ENCODE measurements at places on chromosomes 16 and 17. TPM values are rescaled to one million over a fixed set of nuclear protein-coding genes. Genes with fewer than 3 reads are reported as not detected.

DNA sequence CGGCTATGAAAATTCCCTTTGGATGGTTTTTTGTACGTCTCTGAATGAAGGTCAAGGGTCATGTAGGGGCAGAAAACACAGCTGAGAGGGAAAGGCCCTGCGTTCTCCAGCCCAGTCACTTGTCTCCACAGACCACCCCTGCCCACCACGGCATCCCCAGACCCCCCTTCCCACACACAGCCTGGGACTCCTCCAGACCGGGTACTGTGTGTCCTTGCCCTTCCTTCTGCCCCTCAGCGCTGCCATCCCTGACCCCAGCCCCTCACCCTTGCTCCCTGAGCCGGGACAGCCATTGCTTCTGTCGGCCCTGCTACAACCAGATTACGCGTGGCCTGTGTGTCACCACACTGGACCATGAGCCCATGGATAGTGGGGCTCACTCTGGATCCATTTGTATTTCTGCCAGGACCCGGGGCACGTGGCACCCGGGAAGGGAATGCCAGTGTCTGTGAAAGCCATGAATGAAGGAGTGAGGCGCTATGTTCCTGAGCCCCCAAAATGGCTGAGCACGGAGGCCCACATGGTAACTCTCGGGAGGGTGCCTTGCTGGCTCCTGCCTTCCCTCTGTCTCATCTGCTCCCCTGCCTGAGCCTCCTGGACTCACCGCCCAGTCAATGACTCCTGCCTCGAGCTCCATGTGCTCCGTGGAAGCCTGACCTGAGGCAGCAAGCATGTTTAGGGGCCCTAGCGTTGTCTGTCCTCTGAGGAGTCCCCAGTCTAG, 139.1 kb upstream of the FOXF1 start:
- DNase-seq = no peak

DNA sequence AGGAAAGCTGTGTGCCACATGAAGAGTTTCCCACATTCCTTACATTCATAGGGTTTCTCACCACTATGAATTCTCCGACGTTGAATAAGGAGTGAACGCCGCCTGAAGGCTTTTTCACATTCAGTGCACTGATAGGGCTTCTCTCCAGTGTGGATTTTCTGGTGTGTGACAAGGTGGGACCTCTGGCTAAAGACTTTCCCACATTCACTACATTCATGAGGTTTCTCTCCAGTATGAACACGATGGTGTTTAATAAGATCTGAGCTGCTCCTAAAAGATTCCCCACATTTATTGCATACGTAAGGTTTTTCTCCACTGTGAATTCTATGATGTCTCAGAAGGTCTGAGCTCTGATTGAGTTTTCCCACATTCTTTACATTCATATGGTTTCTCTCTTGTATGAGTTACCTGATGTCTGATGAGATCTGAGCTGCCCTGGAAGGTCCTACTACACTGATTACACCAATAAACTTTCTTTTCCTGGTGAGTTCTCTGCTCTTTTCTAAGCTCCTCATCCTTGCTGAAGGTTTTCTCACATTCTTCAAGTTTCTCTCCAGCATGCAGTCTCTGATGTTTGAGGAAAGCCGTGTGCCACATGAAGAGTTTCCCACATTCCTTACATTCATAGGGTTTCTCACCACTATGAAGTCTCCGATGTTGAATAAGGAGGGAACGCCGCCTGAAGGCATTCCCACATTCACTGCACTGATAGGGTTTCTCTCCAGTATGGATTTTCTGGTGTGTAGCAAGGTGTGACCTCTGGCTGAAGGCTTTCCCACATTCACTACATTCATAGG, 10.0 kb downstream of the ZNF594 start:
- no peak for DNase-seq

DNA sequence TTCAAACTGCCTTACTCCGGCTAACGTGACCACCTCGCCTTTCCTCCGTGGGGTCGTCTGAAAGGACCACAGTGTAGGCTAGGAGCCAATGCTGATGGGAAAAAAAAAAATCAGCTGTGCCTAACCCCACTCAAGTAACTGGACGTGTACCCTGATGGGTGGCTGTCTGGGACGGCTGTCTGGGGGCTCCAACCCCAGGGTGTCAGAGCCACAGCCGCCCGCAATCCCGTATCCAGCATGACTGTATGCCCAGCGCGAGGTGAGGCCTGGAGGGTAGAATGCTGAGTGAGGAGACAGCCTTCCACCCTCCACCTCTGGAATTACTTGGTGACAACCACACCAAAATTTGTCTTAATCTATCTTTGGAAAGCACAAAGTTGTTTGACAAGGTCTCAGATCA, 2.8 kb downstream of the CSNK1D start:
- DNase-seq = no peak

- DNase-seq = no peak
These were observed 2.3 kb downstream of the TMC6 start for GRCh38 chr17:78125976-78126894.

GRCh38 chr16:8964462-8964861, 756 bp upstream of the USP7 start:
- no peak for DNase-seq

DNA sequence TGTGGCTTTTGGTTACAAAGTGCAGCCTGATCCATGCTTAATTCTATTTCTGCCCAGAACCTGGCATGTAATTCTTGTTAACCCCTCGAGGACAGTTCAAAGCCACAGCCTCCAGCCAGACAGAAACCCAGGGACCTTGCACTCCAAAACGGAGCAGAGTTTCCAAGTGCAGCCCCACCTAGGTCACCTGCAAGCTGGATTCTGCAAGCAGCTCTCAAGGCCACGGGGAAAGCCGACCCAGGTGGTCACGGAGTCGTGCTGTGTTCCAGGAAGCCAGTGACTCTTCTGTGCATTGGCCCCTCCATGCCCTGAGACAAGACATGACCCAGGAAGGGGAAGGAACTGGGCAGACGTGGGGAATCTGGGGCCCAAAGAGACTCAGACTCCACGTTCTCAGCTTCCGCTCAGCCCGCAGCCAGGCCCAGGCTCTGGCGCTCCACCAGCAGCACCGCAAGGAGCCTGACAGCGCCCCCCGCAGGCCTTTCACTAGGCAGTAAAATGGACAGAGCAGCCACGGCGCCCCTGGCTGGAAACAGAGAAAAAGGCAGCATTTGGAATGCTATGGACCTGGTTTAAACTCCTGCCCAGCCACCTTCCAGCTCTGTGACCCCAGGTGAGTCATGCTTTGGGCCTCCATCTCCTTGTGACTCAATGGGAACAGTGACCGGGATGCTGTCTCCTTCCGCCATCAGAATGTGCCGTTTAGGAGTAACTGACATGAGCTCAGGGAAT, 27.3 kb upstream of the GSG1L start:
- no peak for DNase-seq

DNA sequence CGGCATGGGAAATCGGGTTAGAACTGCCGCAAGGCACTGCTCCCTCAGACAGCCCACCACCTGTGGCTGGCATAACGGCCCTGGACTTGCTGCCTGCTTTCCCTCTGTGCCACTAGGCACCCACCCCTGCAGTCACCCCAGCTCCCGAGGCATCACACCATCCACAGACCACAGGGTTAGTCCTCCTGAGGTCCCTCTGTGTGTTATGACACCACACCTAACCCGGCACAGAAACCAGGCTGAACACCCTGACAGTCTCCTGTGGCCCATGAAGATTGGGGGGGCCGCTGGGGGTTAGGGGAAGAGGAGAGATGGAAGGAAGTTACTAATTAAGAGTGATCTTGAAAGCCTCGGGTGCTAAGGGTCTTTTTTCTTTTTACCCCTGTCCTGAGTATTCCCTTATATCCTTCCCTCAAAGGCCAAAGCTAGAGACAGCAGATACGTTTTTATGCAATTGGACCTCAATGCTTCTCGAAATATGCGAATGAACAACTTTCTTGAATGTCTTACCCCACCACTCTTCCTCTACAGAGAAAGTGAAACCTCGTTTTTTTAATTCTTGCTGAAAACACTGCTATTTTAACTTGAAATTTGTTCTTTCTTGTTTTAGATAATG, 7.0 kb downstream of the CYTH1 start:
- DNase-seq = peak; percentile 65

- no peak for DNase-seq
These were observed 24.4 kb upstream of the ABAT start for GRCh38 chr16:8649829-8650554.

DNA sequence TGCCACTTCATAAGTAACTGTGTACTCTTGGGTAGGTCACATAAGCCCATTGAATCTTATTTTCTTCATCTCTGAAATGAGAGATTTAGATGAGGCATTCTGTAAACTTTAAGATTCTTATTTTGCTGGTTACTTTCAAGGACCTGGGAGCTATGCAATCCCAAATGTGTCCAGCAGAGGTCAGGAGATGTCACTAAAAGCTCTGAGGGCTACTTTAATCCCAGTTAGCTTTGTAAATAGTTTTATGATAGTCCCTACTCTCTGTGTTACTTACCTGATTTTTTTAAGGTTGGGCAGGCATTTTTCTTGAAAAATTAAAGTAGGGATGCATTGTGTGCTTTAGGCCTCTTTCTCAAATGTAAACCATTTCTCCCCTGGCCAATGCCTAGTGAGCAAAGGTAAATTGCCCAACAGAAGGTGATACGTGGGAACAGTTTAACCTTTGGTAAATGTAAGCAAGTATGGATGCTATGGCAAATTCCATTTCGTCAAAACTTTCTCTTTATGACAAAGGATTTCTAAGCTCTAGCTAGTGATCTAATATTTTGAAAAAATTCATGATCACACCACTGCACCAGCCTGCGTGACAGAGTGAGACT, 57.1 kb upstream of the WSB1 start:
- peak; percentile 70 for DNase-seq

- no peak for DNase-seq
These were observed 35.8 kb downstream of the MSI2 start for GRCh38 chr17:57292091-57292490.

- no peak for DNase-seq
These were observed 2.2 kb downstream of the MT3 start for GRCh38 chr16:56591377-56592060.

NTN3 gene
- not detected for total RNA-seq

CNTD1 gene
- not detected for total RNA-seq

TNFSF13 gene
- 1.6 TPM for total RNA-seq

Data from CD8-positive, alpha-beta memory T cell (primary cell).